COR-L47 (cell line): ENCODE measurements at places on chromosomes 12 and 14.

- DNase-seq = peak; percentile 54
Observed at GRCh38 chr14:33432407-33433023, 493.8 kb downstream of the NPAS3 start.

DNA sequence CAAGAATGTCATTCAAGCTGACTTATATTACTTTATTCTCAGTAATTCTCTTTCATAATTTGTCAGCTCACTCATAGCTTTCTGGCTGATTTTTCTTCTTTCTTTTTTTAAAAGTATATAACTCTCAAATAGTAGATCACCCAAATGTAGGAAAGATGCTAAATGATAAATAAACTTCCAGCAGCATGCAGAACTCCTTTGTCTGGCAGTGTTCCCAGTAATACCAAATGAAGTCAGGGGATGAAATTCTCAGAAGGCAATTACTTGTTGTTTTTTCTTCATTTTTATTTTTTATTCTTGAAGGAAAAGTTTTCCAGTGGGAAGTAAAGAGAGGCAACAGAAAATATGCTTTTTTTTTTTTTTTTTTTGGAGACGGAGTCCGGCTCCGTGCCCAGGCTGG is 133.3 kb upstream of the SLCO1C1 start:
- DNase-seq = no peak

- DNase-seq = no peak
Observed at GRCh38 chr12:3493859-3494176, 2.8 kb downstream of the PRMT8 start.

DNA sequence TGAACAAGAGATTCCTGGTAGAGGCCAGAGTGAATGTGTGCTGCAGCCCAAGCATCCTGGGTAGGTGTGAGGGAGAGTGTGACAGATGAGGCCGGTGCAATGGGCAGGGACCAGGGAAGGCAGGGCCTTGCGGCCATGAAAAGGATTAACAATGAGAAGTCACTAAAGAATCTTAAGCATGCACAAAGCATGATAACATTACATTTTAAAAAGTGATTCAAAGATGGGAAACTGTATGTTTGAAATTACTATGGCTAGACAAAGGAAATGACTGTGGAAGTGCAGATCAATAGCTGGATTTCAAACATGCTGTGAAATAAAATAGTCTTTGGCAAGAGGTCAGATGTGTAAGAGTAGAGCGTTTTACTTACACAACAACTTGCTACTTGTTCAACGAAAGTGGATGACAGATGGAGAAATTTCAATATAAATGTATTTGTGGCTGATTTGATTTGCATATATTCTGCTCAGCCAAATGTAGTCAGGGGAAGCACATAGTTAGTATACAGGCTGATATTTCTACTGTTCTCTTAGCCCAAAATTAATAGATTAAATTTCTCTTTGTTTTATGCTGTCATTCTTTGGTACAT is 175.5 kb downstream of the CCDC59 start:
- no peak for DNase-seq

DNA sequence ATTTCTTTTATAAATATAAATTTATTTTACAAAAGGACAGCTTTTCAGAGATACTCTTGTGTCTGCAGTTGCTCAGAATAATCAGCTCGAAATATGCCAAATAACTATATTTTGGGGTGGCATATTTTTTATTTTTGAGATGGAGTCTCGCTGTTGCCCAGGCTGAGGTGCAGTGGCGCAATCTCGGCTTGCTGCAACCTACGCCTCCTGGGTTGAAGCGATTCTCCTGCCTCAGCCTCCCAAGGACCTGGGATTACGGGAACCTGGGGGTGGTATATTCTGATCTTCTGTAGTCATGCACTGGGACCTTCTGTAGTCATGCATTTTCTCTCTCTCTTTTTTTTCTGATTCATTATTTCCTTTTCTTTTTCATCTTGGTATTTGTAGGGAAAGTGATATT is 135.0 kb upstream of the AMIGO2 start:
- DNase-seq = no peak

GRCh38 chr14:37824939-37825712 is 229.7 kb downstream of the TTC6 start:
- no peak for DNase-seq

DNA sequence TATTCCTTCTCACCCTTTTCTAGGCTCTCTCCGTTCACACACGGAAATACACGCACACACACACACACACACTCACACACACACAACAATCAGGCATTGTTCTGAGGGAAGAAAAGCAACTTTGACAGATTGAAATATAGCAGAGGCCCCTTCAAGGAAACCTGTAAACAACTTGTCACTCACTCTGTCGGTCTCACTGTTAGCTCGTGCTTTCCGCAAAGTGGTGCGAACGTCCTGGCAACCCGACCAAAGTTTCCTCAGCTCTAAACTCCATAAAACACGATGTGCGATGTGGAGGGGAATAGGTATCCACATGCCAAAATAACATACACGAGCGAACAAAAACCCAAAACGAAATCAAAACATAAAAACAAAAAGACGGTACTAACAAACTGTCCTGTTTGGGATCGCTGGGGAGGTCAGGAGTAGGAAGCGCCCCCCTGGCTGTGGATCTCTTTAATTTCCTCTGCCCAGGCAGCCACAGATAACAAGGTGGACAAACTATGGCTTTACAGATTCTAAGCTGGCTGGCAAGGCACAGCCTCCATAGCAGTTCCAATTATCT is 822 bp upstream of the SOX5 start:
- no peak for DNase-seq

- DNase-seq = no peak
Observed at GRCh38 chr12:80129895-80130530, 30.7 kb downstream of the OTOGL start.

GRCh38 chr12:132622437-132623071 is 4.0 kb downstream of the P2RX2 start:
- no peak for DNase-seq

- DNase-seq = no peak
Observed at GRCh38 chr12:69173368-69173767, 66.0 kb upstream of the CPSF6 start.

- no peak for DNase-seq
Observed at GRCh38 chr12:80099259-80099658, at the start of gene OTOGL. OTOGL (plus strand) TSS chr12:80099537; CDS start chr12:80209432, 109,895 bp downstream.

DNA sequence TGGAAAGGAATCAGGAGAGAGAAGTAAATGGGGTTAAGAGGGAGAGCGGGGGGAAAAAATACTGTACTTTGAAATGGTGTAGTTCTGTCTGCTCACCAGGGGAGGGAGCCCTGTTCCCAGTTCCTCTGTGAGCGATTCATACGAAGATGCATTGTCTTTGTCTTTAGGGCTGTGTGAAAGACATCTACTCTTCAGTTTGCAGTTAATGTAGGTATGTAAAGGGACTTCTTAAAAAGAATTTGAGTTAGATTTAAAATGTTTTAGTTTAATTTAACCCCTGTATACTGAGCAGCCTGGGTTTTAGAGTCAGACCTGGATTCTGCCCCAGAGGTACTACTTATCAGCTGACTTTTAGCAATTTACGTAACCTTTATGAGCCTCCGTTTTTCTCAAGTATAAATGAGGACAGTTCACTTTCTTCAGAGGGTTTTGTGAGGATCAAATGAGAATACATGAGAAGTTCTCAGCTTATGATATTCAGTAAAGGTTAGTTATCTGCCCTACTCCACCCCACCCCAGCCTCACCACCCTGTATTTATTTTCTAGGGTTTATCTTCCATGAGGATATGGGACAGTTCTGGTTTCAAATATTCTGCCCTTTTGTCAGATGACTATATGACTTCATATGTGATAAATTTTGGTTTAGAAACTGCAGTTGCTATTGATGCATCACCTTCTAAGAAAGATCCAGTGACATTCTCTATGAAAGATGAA is 82.5 kb upstream of the EVL start:
- peak; percentile 49 for DNase-seq

DNA sequence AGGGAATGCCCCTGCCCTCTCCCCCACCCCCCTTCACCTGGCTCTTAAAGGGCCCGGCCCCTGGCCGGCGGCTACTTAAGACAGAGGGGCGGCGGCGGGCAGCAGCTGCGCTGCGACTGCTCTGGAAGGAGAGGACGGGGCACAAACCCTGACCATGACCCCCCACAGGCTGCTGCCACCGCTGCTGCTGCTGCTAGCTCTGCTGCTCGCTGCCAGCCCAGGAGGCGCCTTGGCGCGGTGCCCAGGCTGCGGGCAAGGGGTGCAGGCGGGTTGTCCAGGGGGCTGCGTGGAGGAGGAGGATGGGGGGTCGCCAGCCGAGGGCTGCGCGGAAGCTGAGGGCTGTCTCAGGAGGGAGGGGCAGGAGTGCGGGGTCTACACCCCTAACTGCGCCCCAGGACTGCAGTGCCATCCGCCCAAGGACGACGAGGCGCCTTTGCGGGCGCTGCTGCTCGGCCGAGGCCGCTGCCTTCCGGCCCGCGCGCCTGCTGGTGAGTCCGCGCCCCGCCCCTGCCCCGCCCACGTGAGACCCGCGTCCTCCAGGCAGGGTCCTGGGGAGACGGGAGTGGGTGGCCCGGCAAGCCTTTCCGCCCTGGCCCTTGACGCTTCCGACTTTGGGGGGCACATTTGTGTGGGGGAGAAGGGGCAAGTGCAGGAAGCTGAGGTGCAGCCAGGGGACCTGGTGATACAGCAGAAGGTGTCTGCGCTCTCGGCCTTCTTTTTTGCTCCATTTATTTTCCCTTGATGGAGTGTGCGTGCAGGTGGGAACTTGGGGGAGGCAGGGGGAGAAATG is at the start of gene IGFBP6:
IGFBP6 (plus strand) TSS at position 104 of the 790 bp plus-strand sequence; CDS start at position 155, 51 bp downstream.
- DNase-seq = peak; percentile 85

DNA sequence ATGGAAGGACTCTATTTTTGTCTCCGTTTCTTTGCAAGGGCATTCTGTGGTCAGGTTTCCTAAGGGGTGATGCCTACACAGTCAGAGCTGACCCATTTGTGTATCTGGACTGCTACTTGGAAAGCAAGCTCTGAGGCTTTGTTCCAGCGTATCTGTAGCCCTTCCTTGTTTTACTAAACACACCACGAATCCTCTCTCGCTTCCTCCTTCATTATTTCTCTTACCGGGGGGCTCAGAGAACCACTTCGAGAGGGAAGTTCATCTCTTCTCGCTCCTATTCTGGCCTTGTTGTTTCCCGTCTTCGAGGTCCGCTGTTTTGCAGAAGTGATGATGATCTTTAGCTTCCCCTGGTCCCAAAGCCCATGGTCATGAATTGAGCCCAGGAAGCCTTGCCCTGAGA is 164.7 kb downstream of the SSPN start:
- no peak for DNase-seq

GRCh38 chr14:103880348-103881267 is 33.2 kb upstream of the PPP1R13B start:
- peak; percentile 46 for DNase-seq

GRCh38 chr12:53701518-53702264 is 25.6 kb downstream of the CALCOCO1 start:
- DNase-seq = peak; percentile 41

DNA sequence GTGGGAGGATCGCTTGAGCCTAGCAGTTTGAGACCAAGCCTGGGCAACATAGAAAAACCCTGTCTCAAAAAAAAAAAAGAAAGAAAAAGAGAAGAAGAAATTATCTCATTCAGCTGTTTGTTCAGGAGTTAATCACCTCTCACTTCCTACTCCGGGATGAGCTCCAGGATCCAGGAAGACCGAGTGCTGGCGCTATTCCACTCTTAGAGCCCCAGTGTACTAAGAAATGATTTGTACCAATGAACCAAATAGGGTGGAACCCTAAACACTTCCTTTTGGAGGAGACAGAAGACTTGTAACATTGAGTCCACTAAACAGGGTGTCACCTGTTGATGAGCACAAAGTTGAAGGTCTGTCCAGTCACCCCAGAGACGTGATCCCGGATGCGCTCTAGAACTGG is 3.6 kb downstream of the ALKBH2 start:
- no peak for DNase-seq

DNA sequence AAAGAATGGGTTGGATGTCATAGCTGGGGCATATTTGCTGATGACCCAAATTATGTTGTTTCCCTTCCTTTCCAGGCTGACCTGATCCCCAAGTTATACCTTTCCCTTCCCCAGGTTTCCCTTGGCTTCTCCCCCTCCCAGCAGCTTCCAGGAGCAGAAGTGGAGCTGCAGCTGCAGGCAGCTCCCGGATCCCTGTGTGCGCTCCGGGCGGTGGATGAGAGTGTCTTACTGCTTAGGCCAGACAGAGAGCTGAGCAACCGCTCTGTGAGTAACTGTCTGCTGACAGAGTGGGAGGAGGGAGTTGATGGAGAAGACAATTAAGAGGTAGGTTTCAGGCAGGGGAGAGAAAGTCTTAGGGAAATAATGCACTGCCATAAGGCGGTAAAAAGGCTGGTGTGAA is 25.0 kb downstream of the A2ML1 start:
- DNase-seq = no peak

- DNase-seq = no peak
Observed at GRCh38 chr14:89284333-89285058, 132.5 kb downstream of the FOXN3 start.

DNA sequence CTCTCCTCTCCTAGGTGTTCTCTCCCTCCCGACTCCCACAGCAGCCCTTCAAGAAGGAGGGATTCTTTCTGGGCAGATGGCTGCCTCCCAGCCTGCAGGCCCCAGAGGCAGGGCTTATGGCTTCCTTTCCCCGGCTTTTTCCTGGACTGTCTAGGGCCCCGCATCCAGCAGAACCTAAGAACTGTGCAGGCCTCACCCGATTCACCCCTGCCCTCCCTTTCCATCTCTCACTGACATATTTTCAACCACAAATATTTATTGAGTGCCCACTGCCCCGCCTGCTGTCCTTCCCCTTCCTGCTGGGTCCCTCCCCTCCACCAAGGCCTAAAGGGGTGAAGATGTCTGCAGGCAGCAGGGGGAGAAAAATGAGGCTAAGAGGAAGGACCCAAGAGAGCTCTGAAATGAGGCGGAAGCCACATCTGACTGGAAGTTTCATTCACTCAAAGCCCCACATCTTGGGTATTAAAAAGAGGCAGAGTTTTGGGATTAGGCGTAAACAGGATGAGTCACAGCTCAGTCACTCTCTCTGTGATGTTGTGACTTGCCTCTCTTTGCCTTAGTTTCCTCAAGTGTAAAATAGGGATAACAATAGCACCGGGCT is 2.9 kb downstream of the SCNN1A start:
- DNase-seq = peak; percentile 17

- DNase-seq = no peak
Observed at GRCh38 chr12:28021704-28022103, 49.2 kb upstream of the PTHLH start.

- DNase-seq = no peak
Observed at GRCh38 chr12:24482882-24483604, 465.9 kb downstream of the BCAT1 start.

DNA sequence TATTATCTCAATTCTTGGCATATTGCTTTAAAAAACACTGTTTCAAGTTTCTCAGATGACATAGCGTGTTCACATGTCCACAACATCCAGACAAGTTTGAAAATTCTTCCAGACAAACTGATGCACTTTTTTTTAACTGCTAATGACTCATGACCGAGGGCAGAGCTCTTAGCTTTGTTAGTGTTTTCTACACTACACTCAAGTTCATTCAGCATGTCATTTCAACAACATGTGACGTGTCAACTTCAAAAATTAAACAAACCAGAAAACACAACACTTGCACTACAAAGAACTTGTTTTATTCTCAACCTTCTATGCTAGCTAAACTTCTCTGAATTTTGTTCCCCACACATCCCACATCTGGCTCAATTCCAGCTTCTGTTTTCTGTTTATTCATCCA is 1186.3 kb upstream of the FLRT2 start:
- DNase-seq = no peak

GRCh38 chr14:97155814-97156213 is 358.6 kb downstream of the VRK1 start:
- DNase-seq = no peak

GRCh38 chr12:106291342-106291741 is 11.2 kb upstream of the TCP11L2 start:
- DNase-seq = peak; percentile 43
